ENCODE measurements at places on chromosomes 13 and 19.

GRCh38 chr13:75495938-75496337 lies 14.0 kb upstream of the TBC1D4 start:
- DNase-seq = no peak

GRCh38 chr13:99265821-99266426 lies 7.7 kb upstream of the GPR18 start:
- DNase-seq = no peak

GRCh38 chr19:3374369-3375112 lies 8.2 kb downstream of the NFIC start:
- no peak for DNase-seq

- no peak for DNase-seq
Observed at GRCh38 chr13:24905242-24905641, 141.3 kb downstream of the RNF17 start.

DNA sequence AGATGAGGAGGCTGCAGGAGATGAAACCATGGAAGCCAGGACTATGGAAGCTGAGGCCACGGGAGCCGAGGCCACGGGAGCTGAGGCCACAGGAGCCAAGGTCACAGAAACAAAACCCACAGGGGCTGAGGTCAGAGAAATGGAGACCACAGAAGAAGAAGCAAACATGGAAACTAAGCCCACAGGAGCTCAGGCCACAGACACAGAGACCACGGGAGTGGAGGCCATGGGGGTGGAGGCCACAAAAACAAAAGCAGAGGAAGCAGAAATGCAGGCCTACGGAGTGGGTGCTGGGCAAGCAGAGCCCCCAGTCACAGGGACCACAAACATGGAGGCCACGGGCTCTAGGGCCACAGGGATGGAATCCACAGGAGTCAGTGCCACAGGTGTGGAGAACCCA lies 12.5 kb upstream of the EBI3 start:
- DNase-seq = no peak

DNA sequence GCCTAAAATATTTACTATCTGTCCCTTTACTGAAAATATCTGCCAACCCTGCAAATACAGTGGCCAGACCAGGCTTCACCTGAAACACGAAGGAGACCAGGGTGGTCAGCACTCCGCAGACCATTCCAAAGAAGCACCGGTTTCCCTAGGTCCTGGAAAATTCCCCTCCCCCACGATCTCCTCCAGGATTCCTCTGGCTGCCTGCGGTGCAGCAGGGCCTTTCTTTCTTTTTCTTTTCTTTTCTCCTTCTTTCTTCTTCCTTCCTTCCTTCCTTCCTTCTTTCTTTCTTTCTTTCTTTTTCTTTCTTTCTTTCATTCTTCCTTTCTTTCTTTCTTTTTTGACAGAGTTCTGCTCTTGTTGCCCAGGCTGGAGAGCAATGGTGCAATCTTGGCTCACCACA lies 152.7 kb downstream of the USP12 start:
- no peak for DNase-seq

- no peak for DNase-seq
Observed at GRCh38 chr13:107124129-107124718, 556.3 kb upstream of the ARGLU1 start.

DNA sequence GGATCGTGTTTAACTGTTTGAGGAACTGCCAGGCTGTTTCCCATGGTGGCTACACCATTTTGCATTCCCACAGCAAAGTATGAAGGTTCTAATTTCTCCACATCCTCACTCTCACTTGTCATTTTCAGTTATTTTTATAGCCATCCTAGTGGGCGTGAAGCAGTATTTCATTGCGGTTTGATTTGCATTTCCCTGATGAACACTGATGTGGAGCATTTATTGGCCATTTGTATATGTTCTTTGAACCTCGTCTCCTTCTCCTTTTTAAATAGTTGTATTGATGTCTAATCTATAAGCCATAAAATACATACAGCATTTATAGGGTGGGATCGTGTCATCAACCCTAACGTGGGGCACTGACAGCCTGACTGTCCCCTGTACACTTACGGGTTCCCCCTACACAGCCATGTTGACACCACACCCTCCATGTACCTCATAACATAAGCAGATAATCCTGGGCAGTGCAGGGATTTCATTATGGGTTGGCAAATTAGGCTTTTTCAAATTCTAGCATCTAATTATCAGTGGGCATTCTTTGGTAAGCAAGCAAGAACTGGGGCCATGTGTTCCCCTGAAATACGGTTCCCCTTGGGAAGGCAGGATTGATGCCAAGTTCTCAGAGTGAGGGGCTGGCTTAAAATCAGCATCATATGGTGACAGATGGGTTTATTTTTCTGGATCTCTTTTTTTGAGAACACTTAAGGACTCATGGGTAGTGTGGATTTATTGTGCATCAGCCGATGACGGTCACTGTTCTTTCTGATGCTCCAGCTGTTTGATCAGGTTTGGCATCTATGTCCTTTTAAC lies 11.6 kb upstream of the ZBTB45 start:
- DNase-seq = no peak

DNA sequence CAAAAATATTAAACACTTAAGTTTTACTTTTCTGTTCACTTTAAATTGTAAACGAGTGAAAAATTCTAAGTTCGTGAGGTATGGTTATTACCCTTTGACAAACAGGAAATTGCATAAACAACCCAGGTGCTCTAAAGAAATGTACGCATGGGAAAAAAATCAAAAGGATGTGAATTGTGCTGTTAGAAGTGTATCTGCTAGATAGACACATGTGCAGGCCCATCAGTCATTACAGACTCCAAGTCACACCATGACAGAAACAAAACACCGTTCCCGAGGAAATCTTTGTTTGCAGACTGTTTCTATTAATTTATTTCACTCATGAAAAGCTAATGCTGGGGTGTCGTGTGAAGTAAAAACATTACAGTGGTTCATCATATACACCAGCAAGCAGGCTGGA lies 17.0 kb upstream of the DOCK9 start:
- DNase-seq = no peak

GRCh38 chr13:108266321-108266990 lies 3.1 kb upstream of the TNFSF13B start:
- DNase-seq = no peak

- no peak for DNase-seq
Observed at GRCh38 chr13:51645154-51645650, 60.9 kb downstream of the WDFY2 start.

- no peak for DNase-seq
Observed at GRCh38 chr13:89324582-89324981, 1653.4 kb downstream of the SLITRK5 start.

DNA sequence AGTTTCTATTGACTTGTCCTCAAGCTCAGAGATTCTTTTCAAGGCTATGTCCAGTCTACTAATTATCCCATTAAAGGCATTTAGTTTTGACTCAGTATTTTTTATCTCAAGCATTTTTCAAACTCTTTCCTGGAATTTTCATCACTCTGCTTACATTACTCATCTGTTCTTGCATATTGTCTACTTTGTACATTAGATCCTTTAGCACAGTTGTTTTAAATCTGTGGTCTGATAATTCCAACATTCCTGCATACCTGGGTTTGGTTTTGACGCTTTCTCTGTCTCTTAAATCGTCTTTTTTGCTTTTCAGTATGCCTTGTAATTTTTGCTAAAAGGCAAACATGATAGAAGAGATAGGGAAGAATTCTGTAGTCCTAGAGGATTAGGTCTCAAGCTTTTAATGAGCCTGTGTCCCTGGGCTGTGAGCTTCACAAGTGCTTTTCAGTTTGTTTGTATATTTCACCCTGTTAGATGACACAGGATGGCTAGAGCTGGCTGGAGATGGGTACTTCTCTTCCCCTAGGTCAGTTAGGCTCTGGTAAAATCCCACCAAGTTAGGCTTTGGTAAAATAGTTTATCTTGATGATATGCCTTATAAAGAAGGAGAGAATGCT lies 46.1 kb upstream of the GPC6 start:
- no peak for DNase-seq

DNA sequence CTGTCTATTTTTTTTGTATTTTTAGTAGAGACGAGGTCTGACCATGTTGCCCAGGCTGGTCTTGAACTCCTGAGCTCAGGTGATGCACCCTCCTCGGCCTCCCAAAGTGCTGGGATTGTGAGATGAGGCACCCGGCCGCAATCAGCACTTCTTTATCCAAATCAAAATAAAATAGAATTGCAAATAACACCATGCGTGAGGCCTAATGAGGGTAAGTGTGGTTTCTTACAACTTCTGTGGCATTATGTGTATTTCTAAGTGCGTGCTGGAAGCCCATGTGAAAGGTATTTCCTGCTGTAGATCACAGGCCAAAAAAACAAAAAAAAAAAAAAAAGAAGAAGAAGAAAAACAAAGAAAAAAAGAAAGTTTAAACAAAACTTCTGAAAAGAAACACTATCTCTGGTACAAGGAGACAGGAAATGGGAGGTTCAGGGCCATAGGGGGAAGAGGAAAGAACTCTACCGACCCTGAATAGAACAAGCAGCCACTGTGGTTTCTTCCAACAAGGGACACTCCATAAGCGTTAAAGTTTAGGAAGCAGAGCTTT lies 3.0 kb upstream of the GRAMD1A start:
- no peak for DNase-seq

GRCh38 chr19:35354898-35355297 lies 3.4 kb upstream of the FFAR3 start:
- DNase-seq = no peak

DNA sequence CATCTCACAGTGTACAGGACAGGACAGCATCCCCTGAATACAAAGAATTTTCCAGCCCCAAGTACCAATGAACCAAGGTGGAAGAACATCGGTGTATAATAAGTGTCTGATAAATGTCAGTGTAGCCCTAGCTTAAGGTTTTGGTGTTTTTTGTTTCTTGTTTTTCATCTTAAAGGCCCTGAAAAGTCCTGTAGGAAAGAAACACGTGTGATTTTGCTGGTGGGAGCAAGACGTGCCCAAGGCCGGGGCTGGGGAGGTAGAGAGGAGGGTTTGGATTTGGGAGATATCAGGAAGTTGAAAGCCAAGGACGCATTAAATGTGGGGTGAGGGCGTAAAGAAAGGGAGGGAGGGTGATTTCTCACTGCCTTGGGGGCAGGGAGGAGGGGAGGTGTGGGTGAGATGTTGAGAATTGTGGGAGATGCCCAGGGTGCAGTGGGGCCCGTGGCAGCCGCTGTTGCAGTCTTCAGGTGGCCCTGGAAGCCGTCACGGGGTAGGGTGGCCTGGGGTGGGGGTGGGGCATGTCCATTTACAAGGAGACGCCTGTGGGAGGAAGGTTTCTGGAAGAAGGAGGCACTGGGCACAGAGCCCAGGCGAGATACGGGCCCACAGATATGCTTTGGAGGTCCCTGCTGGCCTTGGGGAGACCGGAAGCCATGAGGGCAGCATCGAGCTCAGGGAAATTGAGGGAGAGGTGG lies 6.7 kb downstream of the CAMSAP3 start:
- DNase-seq = no peak

DNA sequence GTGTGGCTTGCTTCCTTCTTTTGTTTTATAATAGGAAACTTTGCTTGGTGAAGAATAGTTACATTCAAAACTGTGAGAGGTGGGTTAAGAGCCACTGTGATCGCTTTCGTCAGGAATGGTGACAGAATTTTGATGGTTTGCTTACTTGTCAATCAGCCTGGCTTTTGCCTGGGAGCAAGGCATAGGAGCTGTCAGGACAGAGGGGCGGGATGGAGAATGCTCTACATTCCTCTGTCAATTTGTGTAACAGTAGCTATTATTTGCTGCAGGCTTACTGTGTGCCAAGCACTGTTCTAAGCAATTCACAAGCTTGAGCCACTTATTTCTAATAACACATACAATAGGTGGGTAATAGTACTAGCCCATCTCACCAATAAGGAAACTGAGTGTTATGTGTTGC lies 28.1 kb upstream of the TNFSF11 start:
- no peak for DNase-seq

DNA sequence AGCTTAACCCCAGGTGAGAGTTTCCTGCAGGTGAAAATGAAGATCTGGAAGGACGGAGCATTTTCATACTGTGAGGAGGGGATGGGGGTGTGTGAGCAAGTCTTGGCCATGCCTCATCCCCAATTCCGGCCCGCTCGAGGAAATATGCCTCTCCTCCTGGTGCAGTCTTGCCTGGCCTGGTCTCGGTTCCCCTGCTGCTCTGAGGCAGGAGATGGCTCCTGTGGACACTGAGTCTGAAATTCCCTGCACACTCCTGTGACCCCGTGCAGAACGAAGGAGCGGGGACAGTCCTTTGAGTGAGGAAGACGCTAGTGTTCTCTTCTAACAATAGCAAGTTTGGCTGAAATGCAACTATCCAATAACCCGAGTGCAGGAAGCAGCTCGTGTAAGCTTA lies 329 bp upstream of the ZNF439 start:
- no peak for DNase-seq

- DNase-seq = no peak
Observed at GRCh38 chr13:80712026-80712425, 371.1 kb upstream of the SPRY2 start.

DNA sequence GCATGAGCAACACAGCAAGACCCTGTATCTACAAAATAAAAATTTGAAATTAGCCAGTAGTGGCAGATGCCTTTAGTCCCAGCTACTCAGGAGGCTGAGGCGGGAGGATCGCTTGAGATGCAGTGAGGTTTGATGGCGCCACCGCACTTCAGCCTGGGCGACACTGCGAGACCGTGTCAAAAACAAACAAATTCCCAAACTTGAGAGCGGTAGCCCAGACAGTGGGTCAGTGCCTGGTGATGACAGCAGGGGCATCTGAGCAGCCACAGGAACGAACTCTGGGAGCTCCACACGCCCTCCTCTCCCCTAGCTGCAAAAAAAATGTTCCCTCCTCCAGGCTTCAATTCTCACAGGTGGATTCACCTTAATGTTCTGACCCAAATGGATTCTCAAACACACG lies 14.1 kb downstream of the ZNF490 start:
- no peak for DNase-seq

DNA sequence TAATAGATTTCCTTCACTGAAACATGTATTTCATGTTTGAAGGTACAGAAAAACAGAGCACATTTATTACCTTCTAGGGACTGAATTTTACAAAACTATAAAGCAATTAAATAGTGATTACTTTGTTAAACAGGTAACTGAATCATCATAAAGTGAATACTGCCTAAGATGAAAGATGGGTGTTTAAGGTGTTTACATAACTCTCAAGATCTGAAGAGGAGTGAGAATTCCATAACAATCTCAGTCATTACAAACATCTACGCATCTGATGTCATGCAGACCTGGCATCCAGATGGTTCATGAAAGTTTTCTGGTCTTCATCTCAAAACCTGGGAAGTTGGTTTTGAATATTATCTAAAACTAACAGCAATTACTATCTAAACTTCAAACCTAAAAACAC lies 80.4 kb downstream of the MIPEP start:
- no peak for DNase-seq

DNA sequence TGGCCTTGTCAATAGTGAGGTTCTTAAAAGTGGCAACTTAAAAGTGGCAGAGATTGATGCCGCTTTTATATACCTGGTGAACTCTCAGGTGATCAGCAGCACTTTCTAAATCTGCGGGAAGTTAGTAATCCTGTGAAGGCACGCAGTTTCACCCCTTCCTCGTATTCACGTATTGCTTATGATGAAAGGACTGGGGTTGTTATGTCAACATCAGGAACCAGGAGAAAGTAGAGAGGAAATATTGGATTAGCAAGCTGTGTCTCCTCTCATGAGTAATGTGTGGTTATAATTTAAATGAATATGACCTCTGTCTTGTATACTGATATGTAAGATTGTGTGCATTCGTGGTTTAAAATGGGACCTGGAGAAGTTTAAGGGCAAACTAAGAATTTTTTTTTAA lies 544.6 kb downstream of the SLITRK6 start:
- DNase-seq = no peak

- DNase-seq = no peak
Observed at GRCh38 chr19:40284251-40284500, 969 bp downstream of the AKT2 start.

All from activated T-helper 1 cell treated with Interleukin-2 at 50 U/mL for 16 hours (primary cell).